ENCODE measurements at places on chromosomes 4 and X.

DNA sequence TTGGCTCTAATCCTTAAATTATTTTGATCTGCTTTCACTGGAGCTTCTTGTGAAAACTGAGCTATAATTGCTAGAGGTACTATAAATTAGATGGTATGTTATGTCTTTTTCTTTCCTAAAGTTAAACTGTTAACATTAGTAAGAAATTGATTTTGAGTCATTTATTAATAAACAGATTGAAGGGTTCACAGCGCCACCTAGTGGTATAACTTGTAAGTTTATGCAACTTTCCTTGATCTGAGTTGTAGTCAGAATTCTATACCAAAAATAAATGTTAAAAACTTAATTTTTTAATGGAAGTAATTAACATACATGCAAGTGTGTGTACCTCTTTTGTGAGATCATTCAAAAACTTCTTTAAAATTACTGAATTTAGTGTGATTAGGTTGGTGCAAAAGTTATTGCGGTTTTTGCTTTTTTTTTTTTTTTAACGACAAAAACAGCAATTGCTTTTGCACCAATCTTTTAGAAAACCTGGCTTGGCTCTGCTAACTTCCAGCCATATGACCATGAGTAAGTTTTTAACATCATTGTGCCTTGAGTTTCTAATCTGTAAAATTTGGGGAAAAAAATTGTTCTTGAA, 151.5 kb downstream of the CENPC start:
- peak; percentile 68 for DNase-seq

GRCh38 chr4:167088115-167088514, 146.2 kb downstream of the SPOCK3 start:
- DNase-seq, result no peak

GRCh38 chrX:36436361-36436760, 516.8 kb downstream of the CFAP47 start:
- DNase-seq, result no peak

GRCh38 chr4:158443731-158444130, 78.0 kb upstream of the RXFP1 start:
- no peak for DNase-seq

- no peak for DNase-seq
These were observed 7.5 kb upstream of the DDX3X start for GRCh38 chrX:41326431-41326830.

- no peak for DNase-seq
These were observed 37.2 kb upstream of the SCRG1 start for GRCh38 chr4:173436149-173436579.

- no peak for DNase-seq
These were observed 841.0 kb downstream of the STIM2 start for GRCh38 chr4:27701606-27702005.

DNA sequence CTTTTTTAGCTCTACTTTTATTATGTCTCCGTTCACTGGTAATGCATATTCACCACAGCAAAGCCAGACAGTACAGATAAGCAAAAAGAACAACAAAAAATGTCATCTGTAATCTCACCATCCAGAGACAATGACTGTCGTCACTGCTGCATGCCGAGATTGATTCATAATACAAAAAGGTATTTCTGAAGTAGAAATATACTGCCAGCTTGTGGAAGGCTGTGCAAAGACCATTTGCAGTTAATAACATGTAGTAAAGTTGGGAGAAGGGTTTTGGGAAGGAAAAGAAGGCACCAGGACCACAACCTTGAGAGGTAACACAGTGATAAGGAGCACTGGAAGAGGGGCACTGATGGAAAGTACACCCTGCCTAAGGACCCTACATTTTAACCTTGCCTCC, 223.0 kb upstream of the ZIC3 start:
- no peak for DNase-seq

DNA sequence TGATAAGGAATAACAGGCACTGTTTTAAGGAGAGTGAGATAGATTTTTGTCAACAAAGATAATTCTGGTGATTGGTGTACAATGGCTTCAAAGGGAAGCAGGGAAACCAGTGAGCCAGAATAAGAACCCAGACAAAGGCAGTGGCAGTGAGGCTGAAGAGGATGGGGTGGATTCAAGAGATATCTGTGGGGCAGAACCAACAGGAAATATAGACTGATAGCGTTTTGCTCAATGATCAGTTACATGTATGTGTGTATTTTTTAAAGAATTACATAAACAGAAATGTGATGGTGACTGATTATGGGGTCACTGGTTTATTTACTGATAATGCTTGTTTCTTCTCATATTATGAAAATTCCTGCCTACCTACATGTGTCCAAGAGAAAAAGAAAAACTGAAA, 66.4 kb downstream of the AMMECR1 start:
- DNase-seq, result peak; percentile 29

GRCh38 chrX:18565727-18566126, 106.2 kb downstream of the RS1 start:
- DNase-seq, result no peak

- DNase-seq, result no peak
These were observed 51.7 kb upstream of the AFF2 start for GRCh38 chrX:148448686-148449085.

- DNase-seq, result no peak
These were observed 623.4 kb downstream of the SPRY1 start for GRCh38 chr4:124019749-124020549.

GRCh38 chrX:1224954-1225353, 12.5 kb upstream of the CRLF2 start:
- no peak for DNase-seq

GRCh38 chrX:30895370-30895769, 6.3 kb upstream of the TAB3 start:
- DNase-seq, result no peak

DNA sequence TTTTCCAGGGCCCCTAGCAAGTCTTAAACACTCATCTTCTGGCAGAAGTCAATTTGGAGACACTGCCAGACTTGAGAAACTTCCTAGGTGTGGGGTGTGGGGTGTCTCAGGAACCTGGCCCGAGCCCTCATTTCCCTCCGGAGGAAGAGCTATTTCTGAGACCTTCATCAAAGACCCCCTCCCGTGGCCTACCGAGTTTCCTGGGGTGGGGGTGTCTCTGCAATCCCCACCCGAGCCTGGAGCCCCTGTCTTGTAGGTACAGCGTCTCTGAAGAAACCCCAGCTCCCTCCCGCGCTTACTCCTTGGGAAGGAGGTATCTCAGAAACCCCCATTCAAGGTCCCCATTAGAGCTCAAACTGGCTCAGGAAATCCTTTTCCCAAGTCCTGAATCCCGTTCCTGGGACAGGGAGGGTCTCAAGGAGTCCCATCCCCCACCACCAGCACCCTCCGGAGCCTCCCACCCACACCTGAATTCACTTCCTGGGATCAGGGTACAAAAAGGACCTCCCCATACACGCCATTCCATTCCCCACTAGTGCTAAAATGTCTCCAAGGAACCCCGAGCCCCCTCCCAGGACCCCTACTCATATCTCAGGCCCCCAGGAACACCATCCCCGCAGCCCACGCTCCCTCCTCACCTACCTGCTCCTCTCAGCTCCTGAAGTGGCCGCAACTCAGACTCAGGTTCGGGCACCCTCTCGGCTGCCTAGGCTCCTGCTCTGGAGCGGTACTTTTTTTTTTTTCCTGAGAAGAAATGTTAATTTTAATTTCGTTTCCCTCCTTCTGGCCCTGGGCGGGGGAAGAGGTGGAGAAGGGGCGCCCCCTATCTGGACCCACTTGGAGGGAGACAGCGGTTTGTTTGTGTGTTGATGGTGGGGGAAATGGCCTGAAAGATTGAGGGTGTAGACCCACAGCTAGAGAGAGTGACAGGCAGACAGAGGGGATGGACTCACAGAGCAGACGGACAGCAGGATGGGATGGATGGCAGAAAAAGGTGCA, 1.1 kb downstream of the SLC38A5 start:
- DNase-seq, result peak; percentile 50

- DNase-seq, result peak; percentile 16
These were observed 88.3 kb downstream of the NHSL2 start for GRCh38 chrX:71998836-71999509.

DNA sequence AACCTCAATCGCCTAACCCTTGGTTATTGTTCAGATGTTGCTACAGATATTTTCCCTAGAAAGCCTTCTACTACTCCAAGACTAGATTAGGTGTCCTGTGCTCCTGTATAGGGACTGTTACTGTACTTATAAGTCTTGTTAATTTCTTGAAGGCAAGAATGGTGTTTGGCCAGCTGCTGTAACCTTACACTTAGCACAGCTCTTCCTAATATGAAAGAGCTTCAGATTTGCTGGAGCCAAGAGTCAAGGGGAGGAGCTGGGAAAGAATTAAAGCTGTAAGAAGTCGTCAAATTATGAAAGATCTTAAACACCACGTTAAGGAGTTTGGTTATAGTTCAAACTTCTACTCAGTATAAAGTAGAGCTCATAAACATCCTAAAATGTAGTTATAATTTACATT, 245.9 kb upstream of the TLL1 start:
- no peak for DNase-seq

DNA sequence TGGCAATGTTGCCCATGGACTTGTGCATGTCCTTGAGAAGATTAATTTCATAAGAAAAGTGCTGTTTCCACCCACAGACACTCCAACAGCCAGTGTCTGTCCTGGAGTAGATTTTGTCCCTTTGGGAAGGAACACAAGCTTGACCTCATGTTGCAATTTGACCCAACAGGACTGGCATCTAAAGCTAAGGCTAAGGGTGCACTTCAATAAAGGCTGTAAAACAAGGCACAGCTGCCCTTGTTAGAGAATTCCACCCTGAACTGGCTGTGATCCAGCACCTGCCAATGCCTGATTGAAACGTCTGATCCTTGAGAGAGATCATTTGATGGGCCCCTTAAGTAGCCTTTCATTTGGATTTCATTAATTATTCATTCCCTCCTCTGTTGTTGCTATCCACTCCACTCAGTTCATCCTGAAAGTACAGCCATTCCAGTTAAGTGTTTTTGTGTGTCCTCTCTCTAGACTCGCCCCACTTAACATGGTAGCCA, 56.2 kb downstream of the CD99L2 start:
- DNase-seq, result no peak

DNA sequence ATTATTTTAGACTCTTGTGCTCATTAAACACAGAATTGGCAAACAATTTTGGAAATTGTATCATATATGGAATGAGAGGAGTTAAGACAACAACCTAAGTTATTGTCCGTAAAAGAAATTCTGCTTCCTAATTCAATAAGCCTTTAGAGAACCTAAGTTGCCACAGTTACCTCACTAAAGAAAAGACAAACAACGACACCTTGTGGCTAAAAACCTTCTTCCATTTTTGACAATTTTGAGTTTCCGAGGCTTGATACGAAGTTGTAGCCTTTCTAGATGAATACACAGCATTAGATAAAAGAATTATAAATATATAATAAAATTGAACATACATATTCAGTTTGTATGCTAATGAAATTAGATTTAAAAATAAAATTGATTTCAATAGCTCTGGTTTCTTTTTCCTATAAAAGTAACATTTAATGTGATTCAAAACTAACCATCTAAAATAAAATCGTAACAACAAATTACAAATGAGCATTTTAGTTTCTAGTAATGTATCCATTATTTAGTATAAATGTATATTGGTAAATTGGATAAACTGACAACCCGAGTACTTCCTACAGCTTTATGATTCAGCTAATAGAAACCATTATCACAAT, 275.1 kb downstream of the GPM6A start:
- no peak for DNase-seq

- DNase-seq, result peak; percentile 20
These were observed 6.3 kb downstream of the FMR1 start for GRCh38 chrX:147917700-147918695.

DNA sequence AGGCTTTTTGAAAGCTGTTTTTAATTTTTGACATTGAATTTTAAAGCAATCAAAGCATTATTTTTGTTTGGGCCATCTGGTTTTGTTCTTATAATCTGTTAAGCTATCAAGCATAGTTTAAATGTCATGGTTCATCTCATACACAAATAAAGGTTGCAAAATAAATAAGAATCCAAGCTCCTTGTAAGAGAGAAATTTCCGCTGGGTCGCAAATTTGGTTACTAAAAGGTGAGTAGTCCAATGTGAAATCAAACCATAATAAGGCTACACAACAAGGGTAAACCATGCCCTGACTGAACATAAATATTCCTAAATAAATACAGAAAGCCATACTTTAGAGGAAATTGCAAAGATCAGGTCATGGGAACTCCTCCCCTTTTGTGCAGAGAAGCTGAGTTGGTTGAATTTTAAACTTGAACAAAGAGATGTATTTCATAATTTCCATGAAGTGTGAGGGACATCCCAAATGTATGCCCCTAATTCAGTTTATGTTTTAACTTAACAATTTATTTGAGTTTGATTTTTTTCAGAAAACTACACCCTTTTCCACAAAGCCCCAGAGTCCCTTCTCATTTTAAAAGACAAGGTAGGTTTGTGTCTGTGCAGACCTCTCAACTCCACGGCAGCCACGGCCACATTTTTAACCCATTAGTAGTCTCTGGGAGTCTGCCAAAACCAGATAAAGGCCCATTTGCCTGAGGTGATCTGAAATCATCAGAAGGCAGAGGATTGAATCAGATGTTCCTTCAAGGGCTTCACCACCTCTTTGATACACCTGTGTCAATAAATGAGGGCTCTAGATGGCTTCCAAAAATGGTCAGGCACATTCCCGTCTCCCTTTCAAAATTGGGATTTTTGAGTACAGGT, 85.2 kb downstream of the PLAC1 start:
- DNase-seq, result no peak

- DNase-seq, result no peak
These were observed 12.4 kb upstream of the PIN4 start for GRCh38 chrX:72169008-72169728.

DNA sequence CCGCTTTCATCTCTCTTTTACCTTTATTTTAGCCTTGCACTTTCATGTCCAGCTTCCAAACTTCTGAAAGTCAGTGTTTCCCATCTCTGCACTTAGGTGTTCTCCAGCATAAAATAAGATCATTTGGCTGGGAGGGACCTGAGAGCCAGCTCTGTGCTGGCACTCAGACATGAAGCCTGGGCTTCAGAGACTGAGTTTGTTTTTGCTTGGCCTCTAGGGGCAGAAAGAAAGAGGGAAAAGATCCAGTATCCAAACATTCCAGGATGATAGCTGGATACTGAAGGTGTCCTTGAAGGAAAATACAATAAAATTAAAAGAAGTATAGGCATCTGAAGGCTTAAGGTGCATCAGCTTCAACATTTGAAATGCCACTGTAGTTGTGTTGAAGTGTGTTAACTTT, 202.4 kb upstream of the ZIC3 start:
- DNase-seq, result no peak

- DNase-seq, result no peak
These were observed 104.6 kb upstream of the NWD2 start for GRCh38 chr4:37139987-37140386.

DNA sequence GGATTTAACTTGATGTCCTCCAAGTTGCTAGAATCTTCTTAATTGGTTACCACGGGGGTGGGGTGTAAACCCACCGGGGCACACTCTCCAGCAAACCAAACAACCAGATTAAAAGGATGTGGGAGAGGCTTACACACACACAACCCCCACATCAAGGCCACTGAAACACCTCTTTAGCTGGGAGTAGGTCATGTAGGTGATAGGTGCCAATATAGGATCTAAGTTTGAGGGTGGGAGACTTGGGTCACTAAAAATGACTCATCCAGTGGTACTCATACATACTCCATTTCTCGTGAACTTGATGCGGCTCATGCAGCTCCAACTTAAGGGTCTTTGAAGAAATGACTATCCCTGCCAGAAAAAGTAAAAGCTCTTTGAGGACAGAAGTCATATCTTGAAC, 20.5 kb upstream of the CD40LG start:
- no peak for DNase-seq

- no peak for DNase-seq
These were observed 75.6 kb downstream of the MAML3 start for GRCh38 chr4:140078366-140078765.
